ENCODE measurements at places on chromosomes 3 and 15.

GRCh38 chr3:120839120-120839519, 68.9 kb upstream of the STXBP5L start:
- DNase-seq: no peak

- no peak for DNase-seq
These were observed 23.6 kb downstream of the TIMP4 start for GRCh38 chr3:12135029-12135657.

DNA sequence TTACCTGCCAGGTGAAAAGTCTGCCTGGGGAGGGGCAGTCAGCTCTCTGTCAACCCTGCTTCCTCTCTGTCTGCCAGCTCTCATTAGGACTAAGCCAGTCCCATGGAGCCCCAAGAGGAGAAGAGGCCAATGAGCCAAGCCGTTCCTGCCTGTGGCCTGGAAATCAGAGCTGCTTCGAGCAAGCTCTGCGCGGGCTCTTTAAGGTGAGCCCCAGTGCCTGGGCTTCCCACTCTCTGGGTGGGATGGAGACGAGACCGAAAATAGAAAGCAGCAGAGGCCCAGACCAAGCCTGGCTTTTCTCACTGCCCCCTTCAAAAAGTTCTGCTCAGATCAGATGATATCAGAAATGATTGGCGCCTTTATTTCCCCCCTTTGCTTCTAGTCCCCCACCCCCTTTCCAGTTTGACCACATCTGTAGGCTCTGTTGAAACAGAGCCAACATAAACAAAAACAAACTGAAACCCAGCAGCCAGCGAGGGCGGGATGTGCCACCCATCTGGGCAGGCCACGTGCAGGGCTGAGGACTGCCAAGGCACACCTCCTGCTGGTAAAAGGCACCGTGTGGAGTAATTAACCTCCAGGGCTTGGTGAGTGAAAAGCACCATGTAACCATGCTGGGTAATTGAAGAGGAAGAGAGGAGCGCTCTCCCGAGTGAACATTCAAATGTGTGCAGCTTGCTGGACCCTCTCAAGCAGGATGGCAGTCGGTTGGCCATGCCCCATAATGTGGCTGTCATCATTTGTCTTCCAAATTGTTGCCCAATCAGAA, 471.0 kb upstream of the PROK2 start:
- peak; percentile 86 for DNase-seq

- no peak for DNase-seq
These were observed 136.9 kb downstream of the NUP210 start for GRCh38 chr3:13282986-13283876.

DNA sequence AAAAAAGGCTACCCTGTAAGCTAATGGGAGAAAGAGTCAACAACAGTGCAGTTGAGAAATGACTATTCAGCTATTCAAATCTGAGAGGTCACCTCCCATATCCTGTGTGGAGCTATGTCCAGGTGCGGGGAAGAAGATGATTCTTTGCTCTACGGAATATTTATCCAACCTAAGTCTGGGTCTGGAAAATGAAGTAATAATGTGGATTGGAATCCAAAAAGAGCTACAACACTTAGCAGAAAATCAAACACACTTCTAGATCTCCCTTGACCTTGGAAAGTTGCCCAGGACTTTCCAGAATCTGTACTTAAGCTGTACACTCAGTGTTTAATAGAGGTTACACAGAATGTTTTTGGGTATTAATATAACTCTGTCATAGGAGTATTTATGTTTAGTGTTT, 251.9 kb downstream of the NAALADL2 start:
- no peak for DNase-seq

DNA sequence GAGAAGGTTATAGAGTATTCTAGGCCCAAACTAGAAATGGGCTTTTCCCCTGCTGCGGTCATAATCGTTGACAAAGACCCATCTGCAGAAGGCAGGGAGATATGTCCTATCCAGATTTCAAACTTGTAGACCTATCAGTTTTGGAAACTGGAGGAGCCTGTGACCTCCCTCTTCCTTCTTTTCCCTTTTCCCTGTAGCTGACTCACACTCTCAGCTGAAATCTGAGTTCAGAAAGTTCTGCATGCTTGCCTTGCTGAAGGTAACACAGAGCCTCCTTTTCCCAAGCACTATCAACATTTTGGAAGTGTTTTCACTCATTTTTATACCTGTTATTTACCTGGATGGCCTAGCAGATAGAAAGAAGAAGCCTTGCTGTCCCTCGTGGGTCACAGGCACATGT, 59.1 kb upstream of the PSMD6 start:
- no peak for DNase-seq

DNA sequence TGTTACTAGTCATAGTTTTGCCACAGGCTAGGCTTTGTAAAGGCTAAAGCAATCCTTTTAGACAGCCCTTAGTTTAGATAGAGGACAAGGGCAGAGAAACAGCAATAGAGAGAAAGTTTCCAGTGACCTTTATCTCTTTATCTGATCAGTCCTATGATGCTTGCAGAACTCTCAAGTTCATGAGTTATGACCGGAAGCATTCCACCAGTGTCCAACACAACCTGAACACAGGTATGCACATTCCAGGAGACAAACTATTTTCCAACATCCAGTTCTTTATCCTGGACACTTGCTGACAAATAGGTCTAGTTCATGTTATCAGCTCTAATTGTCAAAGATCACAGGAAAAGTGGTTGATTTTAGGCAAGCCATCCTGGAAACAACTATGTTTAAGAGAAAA, 422.2 kb downstream of the MAGI1 start:
- no peak for DNase-seq

- peak; percentile 1 for DNase-seq
These were observed 50.8 kb upstream of the RPL32 start for GRCh38 chr3:12891985-12892839.

- no peak for DNase-seq
These were observed 534 bp upstream of the UBE2E1 start for GRCh38 chr3:23805210-23805632.

- no peak for DNase-seq
These were observed 2.7 kb downstream of the C3orf22 start for GRCh38 chr3:126555795-126556636.

GRCh38 chr3:9450126-9450525, 52.7 kb downstream of the SETD5 start:
- DNase-seq: no peak

DNA sequence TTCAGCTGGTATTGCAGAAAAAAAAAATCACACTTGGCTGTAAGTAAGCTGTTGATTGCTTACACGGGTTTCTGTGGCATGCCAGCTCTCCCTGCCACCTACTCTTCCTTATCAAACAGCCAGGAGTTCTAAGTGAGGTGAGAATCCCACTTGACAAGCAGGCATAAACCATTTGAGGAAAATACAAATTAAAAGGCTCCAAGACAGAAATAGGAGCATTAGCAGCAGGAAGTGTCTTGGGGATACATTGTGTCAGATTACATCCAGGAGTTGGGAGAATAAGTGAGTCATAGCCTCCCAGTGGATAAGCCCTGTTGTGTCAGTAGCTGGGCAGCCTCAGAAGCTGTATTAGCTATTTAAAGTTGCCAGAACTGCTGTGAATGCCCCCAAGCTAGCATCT, 256.0 kb downstream of the CNTN4 start:
- peak; percentile 19 for DNase-seq

DNA sequence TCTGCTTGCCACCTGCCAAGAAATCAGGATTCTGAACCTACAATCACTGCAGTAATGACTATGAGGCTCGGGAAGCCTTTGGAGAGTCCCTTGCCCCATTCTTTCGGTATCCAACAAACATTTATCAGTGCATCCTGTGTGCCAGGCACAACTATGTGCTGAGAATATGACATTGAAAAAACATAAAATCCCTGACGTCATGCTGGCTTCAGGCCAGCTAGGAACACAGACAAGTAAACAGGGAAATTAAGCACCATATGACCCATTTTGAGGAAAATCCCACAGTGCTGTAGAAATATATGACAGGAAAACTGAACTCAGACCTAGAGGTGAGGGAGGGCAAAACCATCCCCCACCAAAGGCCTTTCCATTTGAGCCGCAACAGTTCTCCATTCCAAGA, 34.1 kb upstream of the DET1 start:
- no peak for DNase-seq

- DNase-seq: no peak
These were observed 26.6 kb downstream of the EIF1B start for GRCh38 chr3:40336101-40336500.

DNA sequence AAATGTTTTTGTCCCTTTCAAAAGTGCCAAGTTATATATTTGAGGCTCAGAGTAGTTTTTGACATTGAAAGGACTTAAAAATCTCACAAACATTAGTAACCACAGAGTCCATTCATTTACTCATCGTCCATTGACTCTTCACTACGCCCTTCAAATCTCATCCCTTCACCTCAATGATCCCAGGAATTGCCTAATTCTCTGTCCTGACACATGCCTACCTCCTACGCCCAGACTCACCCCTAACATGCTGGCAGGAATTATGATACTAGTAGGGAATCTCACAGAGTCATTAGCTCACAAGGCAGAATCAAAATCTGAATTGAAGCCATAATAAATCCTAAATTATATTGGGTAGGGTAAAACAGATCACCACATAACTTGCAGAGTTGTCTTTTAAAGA, 410.1 kb downstream of the RAP2B start:
- no peak for DNase-seq

- no peak for DNase-seq
These were observed 20.0 kb downstream of the ABTB1 start for GRCh38 chr3:127692501-127693335.

DNA sequence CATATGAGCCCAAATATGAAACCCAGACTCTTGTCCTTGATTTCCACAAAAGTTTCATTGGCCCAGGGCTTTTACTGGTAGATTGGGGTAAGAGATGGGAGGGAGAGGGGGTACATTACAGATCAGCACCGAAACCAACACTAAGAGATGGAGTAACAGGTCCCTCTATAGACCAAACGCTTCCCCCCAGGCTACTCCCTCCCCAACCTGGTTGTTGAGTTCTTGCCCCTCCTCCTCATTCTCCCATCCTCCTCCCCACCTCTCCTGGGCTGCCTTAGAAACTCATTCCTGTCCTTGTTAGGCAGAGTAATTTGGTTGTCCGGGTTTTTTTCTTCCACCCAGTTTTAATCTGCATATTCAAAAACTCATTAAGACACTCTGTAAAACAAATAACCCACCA, 74.1 kb downstream of the MESD start:
- DNase-seq: no peak

DNA sequence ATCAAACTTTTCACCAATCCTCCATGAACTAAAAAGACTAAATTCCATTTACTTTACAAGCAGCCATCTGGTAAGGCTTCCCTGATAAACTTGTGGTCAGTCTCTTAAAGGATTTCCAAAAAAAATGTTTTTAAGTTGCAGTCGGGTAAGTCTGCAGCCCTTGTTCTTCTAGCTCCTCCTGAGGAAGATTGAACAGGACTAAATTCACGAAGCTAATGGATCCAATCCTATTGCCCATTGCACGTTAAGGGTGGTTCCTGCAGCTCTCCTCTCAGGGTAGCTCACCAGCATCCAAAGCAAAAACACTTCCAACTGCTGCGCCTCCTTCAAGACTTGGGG, 2.8 kb downstream of the HES1 start:
- no peak for DNase-seq

DNA sequence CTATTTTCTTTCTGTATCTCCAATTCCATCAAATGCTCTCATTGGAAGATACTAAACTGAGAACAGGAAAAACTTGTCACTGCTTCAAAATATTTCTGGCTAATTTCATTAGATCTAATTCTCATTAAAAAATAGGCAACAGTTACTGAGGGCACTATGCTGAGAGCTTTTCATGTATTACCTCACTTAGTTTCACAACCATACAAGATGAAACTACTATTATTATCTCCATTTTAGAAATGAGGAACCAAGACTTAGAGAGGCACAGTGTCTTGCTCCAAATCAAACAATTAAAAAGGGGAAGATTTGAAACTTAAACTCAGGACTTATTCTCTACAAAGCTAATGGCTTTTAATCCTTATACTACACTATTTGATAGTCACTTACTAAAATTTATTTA, 7.2 kb upstream of the OTOL1 start:
- no peak for DNase-seq

DNA sequence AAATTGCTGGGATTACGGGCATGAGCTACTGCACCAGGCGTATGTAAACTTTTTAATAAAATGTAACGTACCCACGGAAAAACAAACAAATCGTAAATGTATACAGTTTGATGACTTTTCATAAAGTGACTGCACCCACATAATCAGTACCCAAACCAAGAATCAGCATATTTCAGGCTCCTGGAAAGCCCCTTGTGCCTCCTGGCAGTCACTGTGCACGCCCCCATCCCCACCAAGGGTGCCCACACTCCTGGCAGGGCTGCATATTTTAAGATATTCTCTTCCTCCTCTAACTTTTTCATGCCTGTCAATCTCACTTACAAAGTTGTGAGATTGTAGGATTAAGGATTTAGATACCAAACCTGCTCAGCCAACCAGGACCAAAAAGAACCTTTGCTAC, 305.5 kb downstream of the SHQ1 start:
- DNase-seq: no peak

- DNase-seq: no peak
These were observed 7.4 kb upstream of the FNDC3B start for GRCh38 chr3:172031996-172032395.

- DNase-seq: no peak
These were observed 32.2 kb downstream of the ARMC8 start for GRCh38 chr3:138219255-138219654.

DNA sequence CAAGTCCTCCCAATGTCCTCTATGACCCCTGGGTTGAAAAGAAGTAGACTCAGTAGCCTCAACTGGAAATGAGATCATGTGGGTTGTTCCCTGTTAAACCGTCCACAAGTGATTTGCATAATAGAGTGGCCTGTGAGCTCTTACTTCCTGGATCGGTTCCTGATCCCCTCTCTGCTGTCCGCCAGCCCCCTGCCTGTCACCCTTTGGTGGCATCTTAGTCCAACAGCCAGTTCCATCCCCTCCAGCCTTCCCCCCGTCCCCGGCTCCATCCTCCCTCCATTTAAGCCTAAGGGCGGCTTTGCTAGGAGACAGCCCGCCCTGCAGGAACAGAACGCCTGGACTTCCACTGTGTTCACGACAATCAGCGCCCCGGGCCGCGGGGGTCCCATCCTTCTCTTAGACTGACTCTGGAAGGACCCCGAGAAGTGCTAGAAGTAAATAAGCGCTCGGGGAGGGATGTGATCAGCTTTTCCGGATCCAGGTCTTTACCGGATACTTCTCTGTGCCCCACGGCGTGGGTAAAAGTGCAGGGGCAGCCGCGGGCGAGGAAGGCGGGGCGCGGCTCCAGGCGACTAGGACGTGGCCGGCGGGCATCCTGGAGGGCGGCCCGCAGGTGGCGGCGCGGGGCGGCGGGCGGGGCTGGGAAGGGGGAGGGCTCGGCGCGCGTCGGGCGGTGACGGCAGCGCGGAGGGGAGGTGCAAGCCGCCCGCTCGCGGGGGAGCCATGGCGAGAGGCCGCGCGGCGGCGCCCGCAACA, 51.2 kb upstream of the ULK4 start:
- DNase-seq: peak; percentile 15

DNA sequence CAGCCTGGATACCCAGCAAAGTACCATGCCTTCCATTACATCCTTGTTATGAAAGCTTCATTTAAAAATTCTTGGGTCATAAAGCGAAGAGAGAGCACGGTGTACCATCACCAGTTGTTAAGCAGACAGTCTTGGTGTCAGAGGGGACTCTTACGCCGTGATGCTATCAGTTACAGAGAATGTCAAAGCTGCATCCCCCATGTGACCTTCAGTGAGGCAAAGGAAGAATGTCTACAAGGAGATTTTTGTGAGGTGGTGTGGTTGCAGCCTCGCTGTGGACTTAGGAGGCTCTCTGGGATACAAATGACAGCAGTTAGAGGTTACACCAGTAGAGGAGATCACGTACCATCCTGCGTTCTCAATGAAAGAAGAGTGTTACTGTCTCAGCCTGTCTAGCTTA, 278.3 kb downstream of the FEZF2 start:
- no peak for DNase-seq

- no peak for DNase-seq
These were observed 31.6 kb upstream of the ZNF770 start for GRCh38 chr15:35019404-35020327.

- no peak for DNase-seq
These were observed 356.4 kb downstream of the MFSD1 start for GRCh38 chr3:159158213-159158612.

All from DMS153 (cell line).